ENCODE measurements at places on chromosomes 5 and 9. TPM values are rescaled to one million over a fixed set of nuclear protein-coding genes. Genes with fewer than 3 reads are reported as not detected.

Gene IFNK
- not detected for total RNA-seq

- no peak for DNase-seq
Measured at GRCh38 chr5:169127431-169127830, 173.5 kb downstream of the SLIT3 start.

DNA sequence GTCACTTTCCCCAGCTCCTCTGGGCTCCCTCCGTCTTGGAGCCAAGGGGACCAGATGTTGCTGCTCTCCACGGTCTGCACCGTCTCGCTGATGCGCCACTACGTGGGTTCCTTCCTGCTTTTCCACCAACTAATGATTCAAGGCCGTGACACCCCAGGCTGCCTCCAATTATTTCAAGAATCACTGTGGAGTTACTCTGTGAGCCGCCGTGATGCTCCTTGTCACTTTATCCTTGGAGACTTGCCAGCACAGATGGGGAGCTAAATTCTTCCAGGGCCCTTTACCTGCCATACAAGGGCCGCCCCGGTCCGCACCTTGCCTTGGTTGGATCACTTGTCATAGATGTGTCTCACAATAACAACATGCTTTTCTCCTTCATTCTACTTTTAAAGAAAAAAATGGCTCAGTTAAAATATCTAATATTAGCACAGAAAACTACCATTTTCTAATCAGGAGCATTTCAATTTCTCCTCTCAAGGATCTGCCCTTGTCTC lies 202.0 kb downstream of the FSTL4 start:
- no peak for DNase-seq

Gene C9orf153
- not detected for total RNA-seq

DNA sequence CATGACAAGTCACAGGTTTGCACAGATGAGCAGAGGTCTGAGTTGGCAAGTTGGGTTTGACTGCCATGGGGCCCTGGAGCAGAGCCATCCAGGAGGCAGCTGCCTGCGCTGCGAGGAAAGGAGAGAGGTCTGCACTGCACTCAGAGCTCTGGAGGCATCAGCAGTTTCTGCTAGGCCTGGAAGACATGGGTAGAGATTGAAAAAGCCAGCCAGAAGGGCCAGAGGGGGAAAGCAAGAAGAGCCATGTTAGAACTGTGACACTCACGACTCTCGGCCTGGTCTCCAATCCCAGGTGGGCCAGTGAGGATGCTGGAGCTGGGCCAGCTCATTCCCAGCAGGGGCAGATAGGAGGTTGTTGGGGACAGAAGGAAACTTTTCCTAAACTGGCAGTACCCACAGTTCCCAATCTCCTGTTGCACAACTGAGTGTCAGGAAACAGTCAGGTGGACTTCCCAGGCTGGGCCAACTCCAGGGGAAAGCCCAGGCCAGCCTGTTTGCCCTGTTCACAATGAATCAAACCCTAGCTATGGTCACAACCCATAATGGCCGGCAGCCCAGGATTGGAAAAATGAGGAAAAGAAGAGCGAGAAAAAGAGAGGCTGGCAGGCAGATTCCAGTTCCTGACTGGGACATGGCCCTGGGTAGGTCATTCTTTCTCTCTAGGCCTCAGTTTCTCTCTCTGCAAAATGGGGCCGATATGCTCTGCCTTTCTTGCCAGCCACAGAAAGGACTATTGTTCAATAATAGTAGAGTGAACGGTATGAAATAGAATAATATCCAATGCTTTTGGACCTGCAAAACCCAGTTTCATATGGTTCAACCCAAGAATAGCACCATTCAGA lies 7.8 kb upstream of the ORM1 start:
- no peak for DNase-seq

Gene PFN3
- total RNA-seq, result not detected

- DNase-seq, result no peak
Measured at GRCh38 chr5:105659396-105659795, 2011.3 kb downstream of the EFNA5 start.

GRCh38 chr9:77456829-77457437 lies 191.2 kb downstream of the GNA14 start:
- DNase-seq, result peak; percentile 92

Gene ENTPD8
- not detected for total RNA-seq

Gene CENPH
- 3.0 TPM for total RNA-seq

DNA sequence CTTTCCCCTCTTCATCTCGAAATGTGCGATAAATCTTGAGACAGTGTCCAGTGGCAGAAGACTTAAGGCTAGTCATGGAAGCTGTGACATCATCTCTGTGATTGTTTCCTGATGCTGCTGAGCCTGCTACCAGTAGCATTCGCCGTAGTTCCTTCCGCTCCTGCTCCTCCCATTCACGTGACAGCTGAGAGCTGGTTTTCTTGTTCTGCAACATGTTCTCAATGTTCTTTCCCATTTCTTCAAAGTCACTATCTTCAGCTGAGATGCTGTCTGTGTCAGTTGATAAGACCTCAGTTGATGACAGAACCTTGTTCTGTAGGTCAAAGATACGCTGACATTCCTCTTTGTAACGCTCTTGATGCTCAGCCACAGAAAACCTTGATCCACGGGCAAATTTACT lies 3.5 kb downstream of the TAF1L start:
- DNase-seq, result no peak

GRCh38 chr9:84296146-84296843 lies 44.3 kb downstream of the SLC28A3 start:
- DNase-seq, result no peak

- DNase-seq, result no peak
Measured at GRCh38 chr5:109143031-109143430, 266.7 kb downstream of the PJA2 start.

DNA sequence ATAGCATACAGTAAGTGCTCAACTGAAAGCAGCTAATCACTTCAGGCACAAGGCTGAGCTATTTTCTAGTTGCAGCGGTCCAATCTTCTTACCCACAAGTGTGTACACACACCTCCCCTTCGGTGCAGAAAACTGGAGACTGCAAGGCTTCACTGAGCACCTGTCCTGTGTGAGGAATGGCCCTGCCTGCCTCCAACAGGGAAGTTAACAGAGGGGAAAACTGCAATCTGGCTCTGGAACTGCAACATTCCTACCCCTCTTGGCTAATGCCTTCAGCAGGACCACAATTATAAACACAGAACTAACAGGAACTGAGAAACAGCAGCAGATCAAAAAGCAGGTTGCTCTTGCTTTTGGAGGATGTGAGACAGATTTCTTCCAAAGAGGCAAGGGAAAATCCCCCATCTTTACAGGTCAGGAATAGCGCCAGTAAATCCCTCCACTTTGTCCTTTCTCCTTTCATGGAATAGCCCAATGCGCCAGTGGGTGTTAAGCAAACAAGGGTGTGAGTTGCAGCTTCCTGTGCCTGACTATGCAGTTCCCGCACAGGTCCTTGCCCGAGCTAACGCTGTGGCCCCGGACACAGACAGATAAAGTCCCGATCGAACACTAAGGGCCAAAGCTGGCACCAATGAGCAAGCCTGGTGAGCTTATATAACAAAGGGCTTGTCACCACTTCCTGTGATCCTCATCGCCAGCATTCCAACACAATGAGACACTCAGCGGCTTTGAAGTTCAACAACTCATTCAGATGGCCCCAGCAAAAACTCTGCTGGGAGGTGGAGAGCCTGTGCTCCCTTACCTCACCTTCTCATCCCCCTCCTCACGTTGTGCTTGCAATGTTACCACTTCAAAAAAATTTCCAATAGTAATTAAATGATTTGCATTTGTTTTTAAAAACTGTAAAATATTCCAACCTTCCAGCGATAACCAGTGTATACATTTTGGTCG lies 21.5 kb downstream of the SHB start:
- peak; percentile 80 for DNase-seq

DNA sequence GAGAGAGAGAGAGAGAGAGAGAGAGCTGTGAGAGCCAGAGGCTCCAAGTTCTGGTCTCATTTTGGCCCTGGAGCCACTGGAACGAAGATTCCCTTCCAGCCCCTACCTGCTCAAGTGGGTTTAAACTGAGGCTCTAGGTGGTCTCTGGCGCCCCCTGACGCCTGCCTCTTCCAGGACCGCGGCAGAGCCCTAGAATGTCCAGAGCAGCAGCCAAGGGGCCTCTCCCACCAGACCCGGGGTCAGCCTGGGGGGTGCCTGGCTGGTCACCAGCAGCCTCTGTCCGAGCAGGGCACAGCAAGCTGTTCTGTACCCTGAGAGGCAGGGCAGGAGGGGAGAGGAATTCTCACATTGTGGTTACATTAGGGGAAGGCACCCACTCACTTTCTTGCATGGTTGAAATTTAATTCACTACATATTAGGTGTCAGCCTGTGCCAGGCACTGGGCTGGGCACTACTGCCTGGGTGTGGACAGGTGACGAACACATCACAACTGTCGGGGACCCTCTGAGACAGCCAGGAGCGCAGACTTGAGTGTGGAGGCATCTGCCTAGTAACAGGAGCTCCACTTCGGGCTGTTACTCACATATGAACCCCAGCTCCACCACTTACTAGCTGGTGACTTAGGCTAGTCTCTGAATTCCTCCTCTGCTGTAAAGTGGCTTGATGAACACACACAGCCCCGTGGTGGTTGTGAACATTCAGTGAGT lies 44.5 kb downstream of the AMBP start:
- peak; percentile 59 for DNase-seq

DNA sequence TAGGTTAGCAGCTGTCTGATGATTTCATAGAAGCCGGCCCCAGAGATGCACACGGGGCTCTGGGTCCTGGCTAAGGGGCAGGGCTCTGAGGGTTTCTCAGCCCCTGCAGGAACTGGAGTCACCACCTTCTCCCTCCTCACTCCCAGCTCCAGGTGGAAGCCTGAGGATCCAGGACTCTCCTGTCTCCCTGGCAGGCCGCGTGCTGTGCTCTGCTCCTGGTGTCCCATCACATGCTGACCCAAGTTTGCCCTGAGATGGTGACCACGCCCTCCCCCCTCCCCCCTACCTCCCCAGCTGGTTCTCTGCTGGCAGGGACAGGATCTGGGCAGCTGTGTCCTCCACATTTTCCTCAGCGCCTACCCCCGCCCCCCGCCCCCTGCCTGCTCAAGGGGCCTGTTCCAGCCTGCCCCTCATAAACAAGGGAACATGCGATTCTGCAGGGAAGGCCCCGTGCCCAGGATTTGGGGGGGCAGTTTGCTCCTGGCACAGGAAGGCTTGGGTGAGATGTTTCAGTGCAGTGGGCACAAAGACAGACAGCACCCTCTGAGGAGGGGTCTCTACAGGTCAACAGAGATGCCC lies 87.4 kb downstream of the PSD2 start:
- no peak for DNase-seq

GRCh38 chr9:133135146-133135745 lies 14.2 kb upstream of the RALGDS start:
- DNase-seq, result peak; percentile 83

Gene PDGFRB
- 79.2 TPM for total RNA-seq

Gene FAM221B
- total RNA-seq, result not detected

Gene TMEM232
- 1.8 TPM for total RNA-seq

- no peak for DNase-seq
Measured at GRCh38 chr5:151739395-151739794, 19.0 kb downstream of the ATOX1 start.

DNA sequence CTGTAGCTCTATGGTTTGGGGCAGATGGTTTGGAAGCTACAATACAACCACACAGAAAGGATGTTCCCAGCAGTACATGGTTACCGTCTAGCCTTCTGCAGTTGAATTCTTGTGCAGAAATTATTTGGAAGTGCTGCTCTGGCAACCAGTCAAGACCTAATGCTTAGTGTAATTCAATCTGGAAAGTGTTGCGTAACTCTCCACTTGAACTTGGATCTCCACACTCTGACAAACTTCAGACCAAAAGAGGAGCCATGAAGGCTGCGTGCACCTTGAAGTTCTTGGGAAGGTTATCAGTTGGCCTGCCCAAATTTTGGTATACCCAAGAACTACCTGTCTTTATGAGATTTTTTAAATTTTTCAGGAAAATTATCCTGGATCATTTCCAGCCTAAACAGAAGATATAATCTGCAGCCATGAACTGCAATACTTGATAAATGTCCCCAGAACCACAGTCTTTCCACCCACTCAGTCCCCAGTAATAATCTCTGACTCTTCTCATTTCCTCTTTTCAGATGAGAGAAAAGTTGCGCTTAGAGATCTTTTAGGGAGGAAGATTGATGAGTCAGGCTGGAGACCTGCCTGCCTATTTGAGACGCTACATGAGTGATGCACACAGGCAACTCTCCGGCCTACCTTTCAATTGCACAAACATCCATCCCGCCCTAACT lies 159.9 kb downstream of the FANCC start:
- DNase-seq, result peak; percentile 90

DNA sequence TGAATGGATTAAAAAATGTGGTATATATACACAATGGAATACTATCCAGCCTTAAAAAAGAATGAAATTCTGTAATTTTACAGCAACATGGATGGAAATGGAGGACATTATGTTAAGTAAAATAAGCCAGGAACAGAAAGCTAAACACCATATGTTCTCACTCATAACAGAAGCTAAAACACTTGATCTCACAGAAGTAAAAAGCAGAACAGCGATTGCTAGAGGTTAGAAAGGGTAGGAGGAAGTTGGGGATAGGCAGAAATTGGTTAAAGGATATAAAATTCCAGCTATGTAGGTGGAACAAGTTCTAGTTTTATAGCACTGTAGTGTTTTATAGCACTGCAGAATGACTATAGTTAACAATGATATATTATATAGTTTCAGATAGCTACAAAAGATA lies 15.8 kb downstream of the MARCHF3 start:
- DNase-seq, result no peak

- no peak for DNase-seq
Measured at GRCh38 chr5:169550227-169550626, 33.3 kb upstream of the SPDL1 start.
